AG08395 (cell line): ENCODE measurements at places on chromosomes 3 and 15.

GRCh38 chr3:138834596-138835396 lies at the start of gene PIK3CB:
PIK3CB (minus strand) TSS chr3:138834928; CDS start chr3:138759343, 75,585 bp downstream.
- DNase-seq: peak; percentile 96

DNA sequence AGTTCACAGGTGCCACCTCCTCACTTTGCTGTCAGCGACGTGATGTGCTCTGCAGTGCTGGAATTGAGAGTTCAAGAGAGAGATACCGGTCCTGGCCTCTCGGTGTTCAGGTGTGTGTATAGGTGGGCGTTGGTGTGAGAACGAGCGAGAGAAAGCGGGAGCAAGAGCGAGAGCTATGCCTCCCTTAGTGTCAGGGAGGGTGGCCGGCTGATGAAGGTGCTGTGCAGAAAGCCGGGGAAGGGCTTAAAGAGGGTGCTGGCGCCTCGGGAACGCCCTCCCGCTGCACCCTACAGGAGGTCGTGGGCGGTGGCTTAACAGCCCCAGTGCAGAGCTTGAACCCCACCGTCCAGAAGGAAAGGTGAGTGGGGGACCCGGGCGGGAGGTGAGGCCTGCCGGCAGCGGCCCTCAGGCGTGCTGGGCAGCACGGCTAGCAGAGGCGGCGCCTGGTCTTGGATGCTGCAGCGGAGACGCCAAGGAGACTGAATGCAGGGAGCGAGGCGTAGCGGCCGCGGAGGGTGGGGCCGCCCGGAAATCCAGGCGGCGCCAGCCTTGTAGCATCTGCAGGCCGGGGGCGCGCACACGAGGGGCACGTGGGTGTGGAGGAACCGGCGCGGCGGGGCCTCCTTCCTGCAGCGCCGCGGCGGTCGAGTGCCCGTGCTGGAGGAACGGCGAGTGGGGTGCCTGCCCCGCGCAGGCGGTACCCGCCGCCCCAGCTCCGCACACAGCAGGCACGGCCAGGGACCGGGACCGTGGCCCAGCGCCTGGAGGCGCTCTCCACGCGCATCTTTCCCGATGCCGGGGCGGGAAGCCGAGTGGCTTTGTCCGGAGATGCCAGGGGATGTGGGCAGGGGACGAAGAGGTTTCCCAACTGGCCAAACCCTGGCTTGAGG lies 246.8 kb upstream of the TOPAZ1 start:
- DNase-seq: peak; percentile 56

DNA sequence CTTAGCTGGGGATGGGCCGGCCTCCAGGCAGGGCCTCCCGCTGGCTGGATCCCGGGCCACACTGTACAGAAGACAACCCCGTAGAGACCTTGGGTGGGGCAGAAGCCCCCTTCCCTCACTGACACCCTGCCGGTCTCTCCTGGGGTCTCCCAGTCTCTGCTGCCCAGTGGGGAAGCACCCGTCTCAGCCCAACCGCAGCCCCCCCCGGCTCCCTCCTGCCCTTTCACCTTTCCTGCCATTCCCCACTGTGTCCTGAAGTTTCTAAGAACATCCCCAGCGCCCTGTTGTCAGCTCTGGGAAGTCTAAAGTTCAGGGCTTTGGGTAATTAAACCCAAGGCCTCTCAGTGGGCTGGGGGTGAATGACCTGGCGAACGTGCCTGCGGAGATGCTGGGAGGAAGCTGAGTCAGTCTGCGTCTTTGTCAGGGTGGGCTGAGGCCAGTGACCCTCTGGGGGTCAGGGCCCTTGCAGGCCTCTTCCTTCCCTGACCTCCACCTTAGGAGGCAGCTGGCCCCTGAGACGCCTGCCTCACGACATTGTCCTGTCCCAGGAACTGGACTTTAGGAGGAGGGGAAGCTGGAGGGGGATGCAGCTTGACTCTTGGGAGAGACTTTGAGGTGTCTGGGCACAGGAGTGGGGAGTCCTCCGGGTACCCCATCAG lies 1.4 kb upstream of the SLC51A start:
- DNase-seq: no peak

DNA sequence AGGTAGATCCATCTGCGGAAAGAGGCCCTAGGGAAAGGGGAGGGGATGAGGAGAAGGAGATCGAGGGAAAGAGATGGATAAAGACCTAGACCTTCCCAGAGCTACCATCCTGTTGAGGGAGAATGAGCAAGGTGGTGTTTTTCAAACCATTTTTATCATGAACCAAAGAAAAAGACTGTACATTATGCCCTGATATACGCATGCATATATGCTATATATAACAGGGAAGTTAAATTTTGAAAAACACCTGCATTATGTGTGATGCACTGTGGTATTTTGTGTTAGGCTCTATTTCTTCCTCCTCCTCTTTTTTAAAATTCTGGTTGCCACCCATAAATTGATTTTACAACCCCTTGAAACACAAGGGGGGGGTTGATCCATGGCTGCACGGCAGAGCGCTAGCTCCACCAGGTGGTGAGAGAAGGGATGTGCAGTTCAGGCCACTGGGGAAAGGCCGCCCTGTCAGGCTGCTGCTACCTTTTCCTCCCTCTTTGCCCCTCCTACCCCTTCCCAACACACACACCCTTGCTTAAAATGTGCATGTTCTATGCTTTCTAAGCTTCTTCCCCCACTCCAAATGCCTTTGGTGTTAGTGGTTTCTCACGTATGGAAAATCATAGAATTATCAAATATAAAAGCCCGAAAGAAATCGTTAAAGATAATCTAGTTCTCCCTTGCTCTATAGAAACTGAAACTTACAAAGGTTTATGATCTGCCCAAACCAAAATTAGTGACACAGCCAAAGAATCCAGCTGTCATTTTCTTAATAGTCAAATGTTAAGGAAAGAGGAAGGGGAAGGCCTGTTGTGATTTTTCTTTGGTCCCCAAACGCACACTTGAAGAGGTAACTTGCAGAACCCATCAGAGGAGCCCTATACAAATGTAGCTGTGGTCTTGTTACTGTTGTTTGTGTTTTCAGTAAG lies 262.0 kb upstream of the UMPS start:
- peak; percentile 84 for DNase-seq
